ENCODE measurements at places on chromosomes 6 and 20.
A peak's percentile ranks its signal among the peaks of the same experiment; 100 is the strongest.

- DNase-seq, result no peak
Observed at GRCh38 chr6:149923327-149923986, 536 bp upstream of the RAET1G start.

DNA sequence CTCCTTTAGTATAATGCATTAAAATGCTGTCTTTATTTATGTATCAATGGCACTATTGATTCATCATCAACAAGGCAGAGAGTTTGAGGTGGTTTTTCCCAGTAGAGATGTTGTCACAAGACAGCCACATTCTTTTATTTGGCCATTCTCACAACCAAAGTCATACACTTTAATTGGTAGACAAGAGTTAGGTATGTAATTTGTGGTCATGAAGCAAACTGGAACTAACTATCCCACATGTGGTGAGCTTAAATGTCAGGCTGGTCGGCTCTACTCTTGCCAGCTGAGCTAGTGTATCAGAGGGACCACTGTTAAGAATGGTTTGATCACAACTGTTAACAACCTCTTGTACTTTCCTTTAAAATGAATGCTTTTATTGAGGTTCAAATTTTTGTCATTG is 714.6 kb downstream of the CD109 start:
- DNase-seq, result no peak

DNA sequence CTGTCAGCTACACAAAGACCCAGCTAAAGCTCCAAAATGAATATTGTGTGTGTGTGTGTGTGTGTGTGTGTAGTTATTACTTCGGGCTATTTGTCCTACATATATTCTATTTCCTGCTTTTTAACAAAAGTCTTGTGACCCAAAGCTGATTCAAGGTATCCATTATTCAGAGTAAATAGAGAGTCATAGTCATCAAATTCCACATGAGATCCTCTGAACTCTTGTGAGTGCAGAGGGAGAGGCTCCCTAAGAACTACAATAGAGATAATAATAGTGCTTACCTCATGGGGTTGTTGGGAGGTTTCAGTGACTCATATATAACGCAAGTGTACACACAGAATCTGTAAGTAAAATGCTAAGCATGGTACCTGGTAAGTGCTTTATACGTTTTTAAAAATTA is 95.6 kb upstream of the SHLD1 start:
- DNase-seq, result no peak

DNA sequence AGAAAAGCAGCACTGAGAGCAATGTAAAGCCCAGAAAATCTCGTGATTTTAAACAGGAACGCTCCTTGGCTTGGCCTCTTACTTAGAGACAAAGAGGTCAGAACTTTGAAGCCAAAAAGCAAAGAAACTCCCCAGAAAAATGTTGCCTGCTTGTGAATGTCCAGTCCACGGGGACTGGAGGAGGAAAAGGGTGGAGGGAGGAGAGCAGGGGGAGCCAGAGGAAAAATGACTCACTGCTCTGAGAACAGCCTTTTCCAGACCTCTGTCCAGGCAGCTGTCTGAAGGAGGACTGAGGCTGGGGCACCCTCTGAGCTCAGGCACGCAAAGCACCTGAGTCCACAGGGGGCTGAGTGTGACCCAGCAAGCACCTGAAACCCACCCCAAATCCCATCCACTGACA is 64.7 kb downstream of the TRAM2 start:
- DNase-seq, result no peak

DNA sequence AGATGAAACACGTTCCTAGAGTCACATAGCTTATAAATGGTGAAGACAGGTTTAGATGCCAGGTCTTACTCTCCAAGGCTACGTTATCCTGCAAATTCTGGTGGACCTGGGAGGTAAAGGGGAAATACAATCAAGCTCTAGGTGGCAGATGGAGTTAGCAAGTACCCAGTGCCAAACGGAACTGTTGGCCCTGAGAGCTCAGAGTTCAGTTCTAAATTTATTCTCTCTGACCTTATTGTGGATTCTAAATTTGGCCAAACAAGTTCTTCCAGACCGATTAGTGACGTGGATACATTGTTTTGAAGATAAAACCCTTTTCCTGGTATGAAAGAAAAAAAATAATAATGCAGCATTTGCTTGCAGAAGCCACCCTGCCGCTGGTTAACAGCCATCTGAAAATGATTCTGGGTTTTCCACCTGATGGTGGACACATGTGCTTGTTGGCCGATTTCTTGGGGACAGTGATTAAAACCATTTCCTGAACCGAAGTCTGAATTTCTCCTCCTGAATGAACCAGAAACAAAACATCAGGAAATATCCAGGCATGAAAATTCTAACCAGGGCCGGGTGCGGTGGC is 32.5 kb downstream of the RIPOR3 start:
- no peak for DNase-seq

GRCh38 chr20:8646716-8647115 is 422.2 kb upstream of the PLCB4 start:
- no peak for DNase-seq

DNA sequence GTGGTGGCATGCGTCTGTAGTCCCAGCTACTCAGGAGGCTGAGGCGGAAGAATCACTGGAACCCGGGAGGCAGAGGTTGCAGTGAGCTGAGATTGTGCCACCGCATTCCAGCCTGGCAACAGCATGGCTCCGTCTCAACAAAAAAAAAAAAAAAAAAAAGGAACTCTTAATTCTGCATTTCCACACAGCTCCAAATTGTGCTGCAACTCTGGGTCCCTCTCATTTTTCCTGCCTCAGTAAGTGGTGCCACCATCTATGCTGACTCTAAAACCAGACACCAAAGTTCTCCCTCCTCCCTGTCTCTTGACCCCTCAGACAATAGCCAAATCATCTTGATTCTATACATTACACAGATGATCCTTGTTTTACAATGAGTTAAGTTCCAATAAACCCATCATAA is 133.9 kb downstream of the BTBD9 start:
- no peak for DNase-seq

DNA sequence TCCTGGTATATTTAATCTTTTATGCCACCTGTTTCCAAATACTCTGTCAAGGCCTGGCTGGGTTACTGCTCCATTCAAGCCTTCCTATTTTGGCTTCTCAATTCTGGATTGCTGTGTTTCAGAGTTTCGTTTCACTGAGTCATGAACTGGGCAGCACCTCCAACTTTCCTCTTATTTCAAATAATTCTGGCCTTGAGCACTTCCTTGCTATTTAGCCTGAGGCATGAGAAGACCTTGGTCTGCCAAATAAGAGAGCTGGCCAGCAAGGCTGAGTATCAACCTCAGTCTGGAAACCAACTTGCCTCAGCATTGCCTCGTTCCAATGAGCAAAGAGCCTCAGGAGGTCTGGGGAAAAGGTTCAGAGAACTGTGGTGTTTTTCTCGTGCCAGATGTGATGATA is 66.6 kb downstream of the TNFAIP3 start:
- DNase-seq, result no peak

DNA sequence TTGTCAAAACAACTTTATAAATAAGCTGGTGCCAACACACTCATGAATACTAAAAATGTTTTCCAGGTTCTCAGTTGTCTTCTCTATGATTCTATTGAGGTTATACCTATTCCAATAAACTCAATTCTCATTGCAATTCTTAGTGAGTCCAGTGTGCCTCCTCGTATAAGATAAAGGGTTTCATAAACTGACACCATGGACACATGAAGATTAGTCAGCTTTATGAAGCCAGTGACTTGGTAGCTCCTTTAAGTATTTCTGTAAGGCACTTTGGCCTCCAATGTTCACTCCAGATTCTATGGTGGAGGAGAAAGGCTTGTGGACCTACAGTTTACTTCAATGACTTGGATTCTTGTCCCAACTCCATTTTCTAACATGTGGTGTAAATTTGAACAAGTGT is 521.3 kb upstream of the JARID2 start:
- DNase-seq, result no peak

- DNase-seq, result peak; percentile 18
Observed at GRCh38 chr6:170081556-170081955, 209.3 kb downstream of the DLL1 start.

DNA sequence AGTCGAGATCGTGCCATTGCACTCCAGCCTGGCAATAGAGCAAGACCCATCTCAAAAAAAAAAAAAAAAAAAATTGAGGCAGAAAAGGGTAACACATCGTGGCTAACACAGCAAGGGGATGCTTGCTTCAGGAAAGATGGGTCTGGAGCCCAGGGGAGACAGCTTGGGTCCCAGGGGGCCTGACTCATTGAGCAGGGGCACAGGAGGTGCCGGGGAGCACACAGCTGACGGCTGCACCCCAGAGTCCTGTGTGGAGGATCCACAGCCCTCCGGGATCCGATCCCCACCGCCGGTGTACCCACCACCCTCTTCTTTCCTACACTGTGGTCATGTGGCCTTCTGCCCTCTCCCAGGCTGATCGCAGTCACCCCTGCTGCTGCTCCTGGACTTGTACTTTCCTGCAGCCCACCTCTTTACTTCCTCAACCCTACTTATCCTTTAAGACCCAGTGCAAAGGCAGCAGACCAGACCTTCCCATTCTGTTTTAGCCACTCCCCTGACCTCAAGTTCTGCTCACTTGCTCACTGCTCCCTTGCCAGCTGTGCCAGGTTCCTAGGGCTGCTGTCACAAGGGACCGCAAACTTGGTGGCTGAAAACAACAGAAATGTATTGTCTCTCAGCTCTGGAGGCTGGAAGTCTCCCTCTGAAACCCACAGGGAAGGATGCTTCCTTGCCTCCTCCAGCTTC is 17.6 kb upstream of the EZR start:
- no peak for DNase-seq

- peak; percentile 76 for DNase-seq
Observed at GRCh38 chr6:33014841-33015634, 5.6 kb upstream of the HLA-DOA start.

- DNase-seq, result no peak
Observed at GRCh38 chr6:130893277-130893676, 66.1 kb downstream of the SMLR1 start.

- DNase-seq, result no peak
Observed at GRCh38 chr6:146670161-146670560, 71.4 kb downstream of the ADGB start.

- DNase-seq, result no peak
Observed at GRCh38 chr6:3438190-3439167, 18.4 kb downstream of the SLC22A23 start.

DNA sequence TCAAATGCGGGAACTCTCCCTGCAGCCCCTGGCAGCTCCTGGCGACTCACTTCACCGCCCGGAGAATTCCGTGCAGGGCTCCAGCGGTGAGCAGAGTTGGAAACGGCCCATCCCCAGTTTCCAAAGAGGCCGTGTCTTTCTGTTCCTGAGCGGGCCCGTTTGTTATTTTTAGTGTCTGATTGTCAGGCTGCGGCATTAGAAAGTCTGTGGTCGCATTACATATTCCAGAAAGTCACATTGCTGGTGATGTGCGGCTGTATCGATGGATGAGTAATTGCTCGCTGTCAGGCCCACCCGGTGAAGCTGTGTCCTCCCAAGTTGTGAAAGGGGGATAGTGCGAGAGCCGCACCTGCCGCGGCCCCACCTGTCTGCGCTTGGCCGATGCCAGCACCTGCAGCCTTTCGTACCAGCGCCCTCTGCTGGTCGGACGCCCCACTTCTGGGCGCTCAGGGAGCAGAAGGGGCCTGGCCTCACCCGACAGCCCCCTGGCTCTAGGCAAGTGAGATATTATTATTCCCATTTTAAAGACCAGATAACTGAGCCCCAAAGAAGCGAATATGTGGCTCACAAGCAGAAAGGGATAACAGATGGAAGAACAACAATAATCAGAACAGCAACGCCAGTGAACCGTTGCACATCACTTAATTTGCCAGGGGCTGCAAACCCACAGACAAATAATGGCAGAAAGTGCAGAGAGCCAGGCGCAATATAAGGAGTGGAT is 244.9 kb downstream of the TSHZ2 start:
- DNase-seq, result peak; percentile 70

DNA sequence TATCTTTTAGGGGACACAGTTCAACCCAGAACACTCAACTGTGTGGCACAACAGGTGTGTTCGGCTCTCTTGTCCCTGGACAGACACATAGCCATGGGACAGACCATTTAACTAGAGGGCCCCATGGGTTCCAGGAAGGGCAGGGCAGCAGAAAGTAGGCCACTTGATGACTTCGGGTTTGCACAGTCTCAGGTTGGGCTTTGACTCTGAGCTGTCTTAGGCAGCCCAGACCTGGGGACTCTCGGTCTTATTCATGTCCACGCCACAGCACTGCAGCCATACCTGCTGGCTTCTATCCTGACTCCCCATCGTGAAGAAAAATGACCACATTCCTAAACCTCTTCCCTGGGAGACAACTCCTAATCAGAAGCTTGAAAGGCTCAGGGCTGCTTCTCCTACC is 146.1 kb upstream of the AKAP12 start:
- no peak for DNase-seq

GRCh38 chr6:89944826-89945407 is 50.6 kb downstream of the GJA10 start:
- no peak for DNase-seq

GRCh38 chr20:50333131-50333670 is 142.6 kb downstream of the CEBPB start:
- no peak for DNase-seq

GRCh38 chr6:166476634-166477215 is 94.0 kb upstream of the MPC1 start:
- DNase-seq, result no peak

- no peak for DNase-seq
Observed at GRCh38 chr6:366389-367297, 24.9 kb upstream of the IRF4 start.

GRCh38 chr6:24183584-24183983 is 57.6 kb downstream of the NRSN1 start:
- no peak for DNase-seq

GRCh38 chr6:89313006-89313405 is 2.1 kb downstream of the GABRR2 start:
- no peak for DNase-seq

DNA sequence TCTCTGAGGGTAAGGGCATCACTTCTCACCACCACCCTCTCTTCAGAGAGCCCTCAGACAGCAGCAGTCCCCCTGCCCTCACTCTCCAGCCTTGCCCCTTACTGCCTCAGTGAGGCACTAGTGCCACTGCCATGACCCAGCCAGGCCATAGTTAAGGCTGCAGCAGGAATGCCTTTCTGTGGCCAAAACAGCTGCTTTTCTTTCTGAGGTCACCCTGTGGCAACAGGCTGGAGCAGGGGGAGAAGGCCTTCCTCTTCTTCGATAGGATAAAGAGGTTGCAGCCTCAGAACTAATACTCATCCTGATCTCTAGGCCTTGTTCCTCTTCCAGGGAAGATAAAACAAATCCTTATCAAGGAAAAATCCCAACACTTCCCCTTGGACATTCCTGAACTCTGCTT is 56.8 kb upstream of the ECI2 start:
- no peak for DNase-seq
